ENCODE measurements at places on chromosomes 3 and 15.

DNA sequence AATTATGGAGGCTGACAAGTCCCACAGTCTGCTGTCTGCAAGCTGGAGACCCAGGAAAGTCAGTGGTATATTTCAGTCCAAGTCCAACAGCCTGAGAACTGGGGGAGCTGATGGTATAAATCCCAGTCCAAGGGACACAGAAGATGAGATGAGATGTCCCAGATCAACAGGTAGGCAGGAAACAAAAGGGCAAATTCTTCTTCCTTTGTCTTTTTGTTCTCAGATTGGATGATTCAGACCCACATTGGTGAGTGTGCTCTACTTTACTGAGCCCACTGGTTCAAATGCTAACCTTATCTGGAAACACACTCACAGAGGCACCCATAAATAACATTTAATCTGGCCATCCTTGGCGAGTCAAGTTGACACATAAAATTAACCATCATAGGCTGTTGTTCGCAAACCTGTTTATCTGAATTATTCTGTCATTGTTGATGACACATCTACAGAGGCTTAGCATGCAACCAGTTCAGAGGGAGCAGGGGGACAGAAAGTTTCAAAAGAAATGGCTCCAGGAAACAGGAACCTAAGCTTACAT is 62.7 kb upstream of the ITGA11 start:
- DNase-seq: no peak

GRCh38 chr15:85005746-85006145 is 24.1 kb downstream of the PDE8A start:
- DNase-seq: no peak

DNA sequence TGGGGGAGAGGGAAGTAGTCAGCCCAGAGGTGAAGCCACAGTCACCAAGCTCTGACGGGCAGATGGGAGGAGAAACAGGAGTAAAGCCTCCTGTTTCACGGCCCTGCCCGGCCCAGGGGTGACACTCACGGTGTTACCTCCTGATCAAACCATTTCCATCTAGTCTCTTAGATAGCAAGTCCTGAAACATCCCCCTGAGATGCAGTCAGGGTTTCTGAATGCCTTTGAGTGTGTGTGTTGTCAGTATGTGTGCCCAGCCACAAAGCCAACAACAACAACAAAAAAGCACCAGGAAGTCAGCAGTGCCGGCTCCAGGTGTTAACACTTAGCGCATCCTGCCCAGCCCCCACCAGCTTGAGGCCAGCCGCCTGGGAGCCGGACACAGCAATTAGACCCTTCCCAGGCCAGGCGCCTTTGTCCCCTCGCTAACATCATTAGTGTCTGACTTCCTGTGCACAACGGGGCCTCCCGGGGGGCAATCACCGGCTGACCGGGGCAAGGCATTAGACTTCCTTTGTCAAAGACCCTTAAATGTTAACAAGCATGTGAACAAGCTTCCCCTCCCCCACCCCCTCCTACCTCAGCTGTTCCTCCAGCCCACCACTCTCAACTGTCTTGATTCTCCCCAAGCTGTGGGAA is 34.5 kb downstream of the IL17RD start:
- DNase-seq: no peak

DNA sequence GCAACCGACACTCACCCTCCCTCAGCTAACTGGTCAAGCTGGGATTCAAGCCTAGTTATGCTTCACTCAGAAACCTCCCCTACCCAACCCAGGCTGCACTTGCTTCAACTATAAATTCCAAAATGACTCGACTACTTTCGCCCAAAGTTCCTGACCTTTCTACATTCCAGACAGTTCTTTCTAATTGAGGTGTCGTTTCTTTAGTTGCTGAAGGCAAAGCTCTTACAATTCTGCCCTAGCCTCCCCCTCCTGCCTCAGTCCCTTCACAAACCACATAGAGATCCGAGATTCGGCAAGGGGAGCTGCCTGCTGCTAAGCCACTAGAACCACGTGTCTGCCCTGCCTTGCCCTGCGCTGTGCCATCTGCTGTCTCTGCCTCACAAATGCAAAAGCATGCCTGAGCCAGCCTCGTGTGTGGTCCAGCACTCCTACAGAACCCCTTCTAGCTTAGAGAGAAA is 74.7 kb upstream of the SH3GL3 start:
- no peak for DNase-seq

DNA sequence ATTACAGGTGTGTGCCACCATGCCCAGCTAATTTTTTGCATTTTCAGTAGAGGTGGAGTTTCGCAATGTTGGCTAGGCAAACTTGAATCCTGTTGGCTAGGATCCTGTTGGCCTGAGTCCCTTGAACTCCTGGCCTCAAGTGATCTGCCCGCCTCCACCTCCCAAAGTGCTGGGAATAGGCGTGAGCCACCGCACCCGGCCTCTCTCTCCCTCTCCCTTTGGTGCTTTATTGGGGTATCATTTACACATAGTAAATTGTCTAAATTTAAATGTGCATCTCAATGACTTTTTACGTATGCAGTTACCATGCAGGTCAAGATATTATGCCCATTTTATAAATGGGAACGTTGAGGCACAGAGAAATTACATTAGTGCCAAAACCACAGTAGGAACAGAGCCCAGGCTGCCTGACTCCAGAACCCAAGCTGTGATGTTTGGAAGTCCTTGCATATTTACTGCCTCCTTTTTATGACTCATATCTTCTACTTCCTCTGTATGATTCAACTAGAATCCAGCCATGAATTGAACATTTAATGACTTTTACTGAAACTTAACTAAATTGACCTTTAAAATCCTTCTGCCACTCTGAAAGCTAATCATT is 34.0 kb upstream of the RPP14 start:
- DNase-seq: no peak

GRCh38 chr15:74226761-74227540 is 9.2 kb upstream of the CCDC33 start:
- no peak for DNase-seq

DNA sequence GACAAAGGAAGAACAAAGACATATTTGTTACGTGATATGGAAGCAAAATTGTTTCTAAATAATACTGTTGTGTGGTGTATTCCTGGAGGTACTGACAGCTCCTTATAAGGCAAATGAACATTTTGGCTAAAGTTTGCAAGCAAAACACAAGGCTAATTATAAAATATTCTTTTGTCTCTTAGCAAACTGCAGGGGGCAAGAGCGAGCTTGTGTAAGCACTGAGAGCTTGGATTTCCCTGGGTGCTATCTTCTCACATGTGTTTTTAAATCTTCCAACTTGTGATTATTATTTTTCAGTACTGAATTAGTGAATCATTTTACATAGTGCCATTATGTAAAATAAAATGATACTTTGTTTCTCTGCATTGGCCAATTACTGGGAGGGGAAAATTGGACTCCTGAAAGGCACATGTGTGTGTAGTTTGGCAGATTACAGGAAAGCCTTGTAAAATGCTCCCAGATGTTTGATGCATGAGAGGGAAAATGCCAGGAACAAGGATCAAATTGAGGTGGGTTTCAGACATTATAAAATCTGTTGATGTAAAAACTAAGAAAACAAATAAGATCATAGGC is 611.5 kb downstream of the AGBL1 start:
- no peak for DNase-seq

GRCh38 chr3:127768346-127769008 is 53.8 kb downstream of the MGLL start:
- DNase-seq: no peak

DNA sequence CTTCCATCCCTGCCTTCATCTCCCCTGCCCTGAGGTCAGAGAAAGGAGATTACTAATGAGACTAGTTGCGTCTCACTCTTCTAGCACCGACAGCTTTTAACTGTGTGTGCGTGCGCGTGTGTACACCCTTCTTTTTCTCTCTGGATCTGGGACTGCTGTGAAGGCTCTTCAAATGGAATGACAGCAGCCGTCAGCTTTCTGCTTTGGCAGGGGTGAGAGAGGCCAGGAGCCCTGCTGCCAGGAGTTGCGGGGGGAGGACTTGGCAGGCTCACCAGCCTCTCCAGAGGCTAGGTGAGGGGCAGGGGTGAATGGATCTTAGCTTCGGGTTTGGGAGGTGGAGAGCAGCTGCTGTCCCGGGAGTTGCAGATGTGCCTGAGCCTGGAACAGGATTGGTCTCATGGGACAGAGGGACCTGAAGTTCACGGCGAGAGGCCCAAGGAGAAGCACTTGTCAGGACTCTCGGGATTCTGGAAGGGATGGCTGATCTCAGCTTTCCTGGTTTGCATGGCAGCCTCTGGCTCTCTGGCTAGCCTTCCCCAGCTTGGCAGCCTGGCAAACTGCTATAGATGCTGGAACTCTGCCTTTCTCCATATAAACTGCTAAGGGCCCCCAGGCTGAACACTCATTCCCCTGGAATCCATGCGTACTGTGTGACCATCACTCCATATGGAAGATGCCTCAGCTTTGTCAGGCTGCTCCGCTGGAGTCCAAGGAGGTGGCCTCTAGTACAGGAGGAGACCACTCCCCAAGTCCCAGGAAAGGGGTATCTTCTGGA is 16.6 kb downstream of the TEX264 start:
- no peak for DNase-seq

- DNase-seq: no peak
These were observed 509.3 kb upstream of the TGFBR2 start for GRCh38 chr3:30097022-30097650.

DNA sequence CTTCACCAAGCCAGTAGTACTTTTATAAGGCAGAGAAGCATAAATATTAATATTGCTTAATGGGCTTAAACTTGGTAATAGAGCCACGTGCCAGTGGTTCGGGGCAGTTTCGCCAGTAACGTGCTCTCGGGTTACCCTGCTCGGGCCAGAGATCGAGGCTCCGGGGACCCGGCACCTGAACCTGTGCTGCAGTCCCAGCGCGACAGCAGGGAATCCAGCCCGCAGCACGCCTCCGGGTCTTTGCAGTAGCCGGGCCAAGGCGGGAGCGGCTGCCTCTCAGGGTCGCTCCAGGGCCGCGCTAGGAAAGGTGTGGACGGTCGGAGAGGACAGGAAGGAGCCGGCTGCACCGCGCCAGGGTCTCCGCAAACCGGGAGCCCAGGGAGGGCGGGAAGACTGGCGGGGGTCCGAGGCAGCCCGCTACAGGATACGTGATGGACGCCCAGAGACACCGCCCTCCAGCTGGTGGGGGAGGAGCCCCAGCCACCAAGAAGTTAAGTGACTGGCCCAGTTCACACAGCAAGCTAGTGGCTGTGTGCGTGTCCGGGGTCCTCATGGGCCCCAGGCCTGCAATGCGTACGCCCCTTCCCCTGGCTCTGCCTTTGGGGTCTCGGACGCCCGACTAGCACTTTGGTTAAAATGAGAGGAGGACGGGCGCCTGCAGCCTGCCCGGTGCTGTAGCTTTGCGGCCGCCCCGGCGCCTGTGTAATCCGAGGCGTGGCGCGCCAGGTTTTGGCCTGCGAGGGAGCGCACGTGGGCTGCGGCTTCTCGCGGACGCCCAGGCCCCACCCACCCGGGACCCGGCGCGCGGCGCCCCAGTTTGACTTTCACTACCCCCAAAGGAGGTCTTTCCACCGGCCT is 1.2 kb upstream of the PDE8A start:
- DNase-seq: peak; percentile 66

- no peak for DNase-seq
These were observed 48.5 kb downstream of the MAGEF1 start for GRCh38 chr3:184663356-184663755.

DNA sequence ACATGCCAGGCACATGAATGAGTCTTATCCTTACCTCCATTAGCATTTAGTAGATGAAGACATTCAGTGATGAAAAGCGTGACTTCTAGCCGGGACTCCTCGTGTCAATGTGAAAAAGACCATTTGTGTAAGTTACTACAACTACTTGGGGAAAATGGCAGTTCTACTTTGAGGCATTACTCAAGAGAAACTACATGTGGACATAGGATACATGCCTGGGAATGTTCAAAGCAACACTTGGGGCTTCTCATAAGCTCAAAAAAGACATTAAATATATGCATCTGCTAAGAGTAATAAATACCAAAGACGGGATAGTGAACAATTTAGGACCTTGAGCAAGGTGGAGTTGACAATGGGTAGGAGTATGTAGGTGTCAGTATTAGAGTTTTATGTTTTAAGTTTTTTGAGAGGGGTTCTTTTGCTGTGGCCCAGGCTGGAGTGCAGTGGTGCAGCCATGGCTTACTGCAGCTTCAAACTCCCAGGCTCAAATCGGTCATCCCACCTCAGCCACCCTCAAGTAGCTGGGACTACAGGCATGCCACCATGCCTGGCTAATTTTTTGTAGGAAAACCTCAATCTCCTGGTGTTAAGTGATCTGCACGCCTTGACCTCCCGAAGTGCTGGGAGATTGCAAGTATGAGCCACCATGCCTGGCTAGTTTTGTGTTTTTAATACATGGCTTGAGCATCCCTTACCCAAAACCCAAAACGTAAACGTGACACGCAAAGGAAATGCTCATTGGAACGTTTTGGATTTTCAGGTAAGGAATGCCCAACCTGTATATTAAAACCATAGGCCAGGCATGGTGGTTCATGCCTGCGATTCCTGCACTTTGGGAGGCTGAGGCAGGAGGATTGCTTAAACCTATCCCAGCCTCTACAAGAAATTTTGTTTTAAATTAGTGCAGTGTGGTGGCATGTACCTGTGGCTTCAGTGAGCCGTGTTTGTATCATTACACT is 3.9 kb downstream of the RPLP1 start:
- no peak for DNase-seq

- DNase-seq: no peak
These were observed 172.1 kb upstream of the COL8A1 start for GRCh38 chr3:99466331-99466730.

DNA sequence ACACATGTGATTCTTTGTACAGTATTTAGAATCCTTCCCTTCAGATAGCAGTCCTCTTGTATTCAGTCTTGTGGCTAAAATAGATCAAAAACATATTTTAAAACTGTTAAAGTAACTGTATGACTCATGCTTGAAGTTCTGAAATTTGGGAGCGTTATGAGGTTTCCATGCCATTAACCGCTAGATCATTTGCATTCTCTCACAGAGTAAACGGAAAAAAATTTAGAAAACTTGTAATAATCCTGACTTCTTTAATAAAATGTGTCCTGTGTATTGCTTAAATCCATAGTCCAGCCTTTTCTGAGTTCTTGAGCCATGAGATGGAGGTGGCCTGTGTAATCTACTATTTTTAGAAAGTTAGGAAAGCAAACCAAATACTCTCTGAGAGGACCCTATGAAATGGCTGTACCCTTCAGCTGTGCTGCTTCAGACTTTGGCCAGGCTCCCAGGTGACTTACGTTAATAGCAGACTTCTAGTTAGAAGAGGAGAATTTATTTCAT is 33.8 kb downstream of the MBNL1 start:
- DNase-seq: no peak

- peak; percentile 27 for DNase-seq
These were observed 195.1 kb upstream of the ICE2 start for GRCh38 chr15:60673918-60674558.

DNA sequence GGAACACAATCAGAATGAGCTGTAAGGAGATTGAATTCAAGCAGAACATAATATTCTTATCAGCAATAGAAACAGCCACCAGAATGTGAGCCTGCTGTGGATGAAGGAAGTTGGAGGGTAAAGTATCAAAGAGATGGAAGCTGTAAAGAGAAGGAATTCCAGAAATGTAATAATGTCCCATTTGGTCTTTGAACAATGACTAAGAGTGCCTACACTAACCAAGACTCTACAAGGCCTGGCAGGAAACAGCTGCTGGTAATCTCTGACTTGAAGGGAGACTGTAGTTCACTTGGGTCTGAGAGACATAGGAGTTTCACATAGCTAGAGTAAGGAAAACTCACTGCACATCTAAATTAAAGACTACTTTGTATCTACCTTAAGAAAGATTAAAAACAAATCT is 1176.0 kb upstream of the ALCAM start:
- no peak for DNase-seq

GRCh38 chr15:68302729-68303128 is 25.2 kb downstream of the FEM1B start:
- no peak for DNase-seq

Measured in activated naive CD8-positive, alpha-beta T cell treated with anti-CD3 and anti-CD28 coated beads, Interleukin-2, amount 50 U/mL, for 16 hours (primary cell).